ENCODE measurements at places on chromosomes 11 and 22. TPM values are rescaled to one million over a fixed set of nuclear protein-coding genes. Genes with fewer than 3 reads are reported as not detected.

KCNE3 gene
- 0.06 TPM for total RNA-seq

NRGN gene
- 2.7 TPM for total RNA-seq

PARVG gene
- total RNA-seq, result 9.5 TPM

MPPED1 gene
- not detected for total RNA-seq

NOX4 gene
- total RNA-seq, result 6.8 TPM

FOSL1 gene
- 54.0 TPM for total RNA-seq

EIF4ENIF1 gene
- 6.8 TPM for total RNA-seq

NXPE2 gene
- total RNA-seq, result not detected
